NCI-H226 (cell line): ENCODE measurements at places on chromosomes 16 and 17.

DNA sequence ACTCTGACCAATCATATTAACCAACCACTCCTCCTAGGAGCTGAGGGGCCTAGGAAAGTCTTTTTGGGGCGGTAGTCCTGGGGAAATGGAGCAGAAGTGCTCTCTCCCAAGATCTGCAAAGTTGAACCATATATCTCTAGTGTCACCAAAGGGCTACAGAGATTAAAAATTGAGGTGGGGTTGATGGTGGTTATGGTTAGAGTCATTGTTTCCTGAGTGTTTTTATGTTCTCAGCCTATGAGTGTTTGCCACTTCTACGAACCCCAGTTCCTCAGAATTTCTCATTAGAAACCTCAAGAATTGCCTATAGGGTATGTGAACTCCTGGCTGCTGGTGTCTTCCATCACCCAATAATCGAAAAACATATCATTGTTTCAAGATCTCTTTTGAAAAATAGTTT lies 217.8 kb downstream of the CDRT15L2 start:
- no peak for DNase-seq

- no peak for DNase-seq
Measured at GRCh38 chr16:58047557-58048348, 22.2 kb downstream of the MMP15 start.

DNA sequence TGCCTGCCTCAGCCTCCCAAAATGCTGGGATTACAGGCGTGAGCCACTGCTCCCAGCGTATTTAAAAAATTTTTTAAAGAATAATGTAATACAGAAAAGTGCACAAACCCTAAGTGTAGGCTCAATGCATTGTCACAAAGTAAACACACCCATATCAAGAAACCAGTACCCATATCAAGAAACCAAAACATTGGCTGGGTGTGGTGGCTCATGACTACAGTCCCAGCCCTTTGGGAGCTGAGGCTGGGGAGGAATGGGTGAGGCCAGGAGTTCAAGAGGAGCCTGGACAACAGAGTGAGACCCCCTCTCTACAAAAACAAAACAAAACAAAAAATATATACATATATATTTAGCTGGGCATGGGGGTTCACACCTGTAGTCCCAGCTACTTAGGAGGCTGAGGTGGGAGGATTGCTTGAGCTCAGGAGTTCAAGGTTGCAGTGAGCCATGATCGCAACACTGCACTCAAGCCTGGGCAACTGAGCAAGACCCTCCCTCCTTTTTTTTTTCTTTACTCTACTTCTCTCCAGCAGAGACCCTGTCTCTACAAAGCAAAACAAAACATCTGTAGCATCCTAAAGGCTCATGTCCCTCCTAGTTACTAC lies 9.3 kb upstream of the PRR14 start:
- no peak for DNase-seq

DNA sequence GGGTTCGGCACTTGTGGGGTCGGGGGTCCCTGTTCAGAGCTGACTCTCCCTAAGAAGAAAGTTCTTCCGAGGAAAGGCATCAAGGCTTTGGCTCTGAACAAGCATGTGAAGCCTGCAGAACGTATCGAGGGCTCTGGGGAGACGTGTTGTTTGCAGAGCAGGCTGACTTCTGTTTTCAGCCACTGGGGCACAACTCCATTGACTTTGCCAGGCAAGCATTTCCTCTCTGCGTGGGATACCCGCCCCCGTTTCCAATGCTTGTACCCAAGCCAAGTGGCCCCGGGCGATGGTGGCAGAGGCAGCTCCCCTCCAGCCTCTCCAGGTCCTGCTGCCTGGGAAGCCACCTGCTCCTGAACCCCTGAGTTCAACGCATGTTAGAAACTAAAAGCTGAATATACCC lies 255.7 kb downstream of the RBFOX3 start:
- no peak for DNase-seq

- peak; percentile 49 for DNase-seq
Measured at GRCh38 chr17:68993112-68993511, 37.9 kb upstream of the ABCA8 start.

DNA sequence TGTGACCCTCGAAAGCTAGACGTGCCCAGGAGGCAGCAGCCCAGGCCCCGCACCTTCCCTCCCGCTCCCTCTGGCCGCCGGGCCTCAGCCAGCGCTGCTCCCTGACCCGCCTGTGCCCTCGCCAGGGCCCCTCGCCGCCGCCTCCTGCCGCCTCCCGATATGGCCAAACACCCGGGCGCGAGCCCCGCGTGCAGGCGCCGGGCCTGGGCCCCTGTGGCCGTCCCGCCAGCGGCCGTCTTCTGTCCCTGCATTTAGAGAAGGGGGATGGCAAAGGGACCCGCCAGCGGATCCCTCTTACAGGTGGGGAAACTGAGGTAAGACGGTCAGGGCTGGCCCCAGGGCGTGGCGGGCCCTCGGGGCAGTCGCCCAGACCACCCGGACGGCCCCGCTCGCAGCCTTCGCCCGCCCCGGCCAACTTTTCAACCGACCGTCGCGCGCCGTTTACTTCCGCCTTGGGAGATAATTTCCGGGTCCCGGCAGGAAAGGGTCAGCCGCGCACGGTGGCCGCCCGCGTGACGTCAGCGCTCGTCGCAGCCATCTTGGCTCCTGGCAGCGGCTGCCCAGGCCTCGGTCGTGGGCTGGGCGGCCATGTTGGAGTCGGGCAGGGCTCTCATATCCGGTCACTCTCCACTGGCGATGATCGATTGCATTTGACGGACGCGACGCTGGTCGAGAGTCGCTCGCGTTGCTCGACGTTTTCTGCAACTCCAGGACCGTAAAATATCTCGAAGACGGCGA lies 7.0 kb upstream of the GNG13 start:
- DNase-seq, result peak; percentile 69

DNA sequence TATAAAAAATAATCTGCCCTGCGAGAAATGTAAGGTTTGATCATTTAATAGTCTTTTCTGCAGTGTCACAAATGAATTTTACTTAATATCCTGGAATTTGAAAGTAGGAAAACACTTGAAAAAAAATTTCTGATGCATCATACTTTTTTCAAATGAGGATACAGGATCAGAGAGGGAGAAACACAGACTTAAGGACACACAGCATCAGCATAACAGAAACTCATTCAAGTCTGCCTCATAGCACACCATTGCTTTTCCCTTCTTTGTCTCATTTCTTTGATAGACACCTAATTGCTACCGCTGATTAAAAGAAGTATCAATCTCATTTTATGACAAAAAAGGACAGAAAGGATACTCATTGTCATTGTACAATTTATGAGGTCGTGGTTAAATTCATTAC lies 319.0 kb downstream of the TMEM114 start:
- no peak for DNase-seq

GRCh38 chr16:27239026-27239425 lies 29.5 kb downstream of the NSMCE1 start:
- DNase-seq, result no peak
